ENCODE measurements at places on chromosomes 16 and 17. TPM values are rescaled to one million over a fixed set of nuclear protein-coding genes. Genes with fewer than 3 reads are reported as not detected.

DNA sequence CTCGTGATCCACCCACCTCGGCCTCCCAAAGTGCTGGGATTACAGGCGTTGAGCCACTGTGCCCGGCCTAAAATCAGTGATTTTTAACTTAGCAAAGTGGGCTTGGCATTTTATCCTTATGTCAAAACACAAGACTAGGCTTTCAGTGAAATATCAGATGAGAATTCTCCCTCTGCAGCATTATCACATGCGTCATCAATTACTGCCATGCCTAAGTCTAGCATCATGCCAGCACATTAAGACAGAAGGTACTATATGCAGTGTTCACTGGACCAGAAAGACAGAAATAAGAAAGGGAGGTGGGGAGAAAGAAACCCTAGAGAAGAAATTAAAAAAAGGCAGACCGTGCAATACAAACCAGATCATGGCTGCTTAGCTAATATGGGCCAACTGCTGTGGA lies 29.8 kb downstream of the GPATCH8 start:
- no peak for DNase-seq

GRCh38 chr17:43615330-43616028 lies 46.2 kb downstream of the MEOX1 start:
- DNase-seq = no peak

- no peak for DNase-seq
These were observed 28.9 kb downstream of the ZDHHC7 start for GRCh38 chr16:84982434-84982833.

DNA sequence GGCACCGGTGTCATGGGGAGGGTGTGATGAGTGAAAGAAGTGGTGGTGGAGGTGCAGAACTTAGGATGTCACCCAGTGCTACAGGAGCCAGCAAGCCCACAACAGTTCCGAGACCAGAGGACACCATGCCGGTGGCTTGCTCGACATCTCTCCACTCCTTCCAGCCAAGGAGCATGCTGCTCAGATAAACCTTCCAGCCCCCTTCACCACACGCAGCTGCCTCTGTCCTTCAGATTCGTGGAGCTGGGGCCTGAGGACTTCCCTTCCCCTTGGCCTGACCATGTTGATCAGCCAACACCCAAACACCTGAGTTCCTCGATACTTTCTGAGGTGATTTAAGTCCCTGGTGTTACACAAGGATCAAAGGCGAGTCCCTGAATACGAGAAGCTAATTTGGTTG lies 188.8 kb upstream of the FOXF1 start:
- DNase-seq = no peak

- no peak for DNase-seq
These were observed 17.8 kb downstream of the MBTPS1 start for GRCh38 chr16:84098939-84099338.

DNA sequence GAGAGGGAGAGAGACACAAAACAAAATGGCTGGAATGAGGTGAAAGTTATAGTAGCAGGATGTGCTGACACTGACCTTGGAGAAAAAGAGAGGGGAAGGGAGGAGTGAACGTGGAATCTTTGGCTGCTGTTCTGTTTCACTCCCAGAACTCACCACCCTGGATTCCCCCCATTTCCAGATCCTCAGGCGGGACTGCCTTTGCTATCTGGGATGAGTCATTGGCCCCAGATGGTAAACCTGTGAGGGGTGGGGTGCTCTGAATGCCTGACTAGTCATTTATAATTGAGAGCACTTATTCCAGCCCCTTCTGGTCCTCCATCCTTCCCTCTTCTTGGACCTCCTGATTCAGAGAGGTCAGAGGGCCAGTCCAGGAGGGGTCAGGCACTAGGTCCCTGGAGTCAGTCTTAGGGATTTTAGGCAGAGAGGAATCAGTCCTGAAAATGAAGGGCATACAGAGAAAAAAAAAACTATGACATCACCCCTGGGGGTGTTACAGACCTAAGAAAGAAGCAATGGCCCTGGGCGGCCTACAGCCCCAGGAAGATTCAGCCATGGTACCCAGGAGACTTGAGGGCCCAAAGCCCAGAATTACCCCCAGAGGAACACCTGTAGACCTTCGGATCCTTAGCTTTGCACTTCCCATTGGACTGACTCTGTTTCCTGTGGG lies 2.2 kb upstream of the ZG16 start:
- no peak for DNase-seq

Gene C16orf96
- polyA plus RNA-seq = 0.17 TPM

Gene TBC1D3C
- 0.21 TPM for polyA plus RNA-seq
